Spinal cord (tissue), 10 donors: ENCODE measurements at places on chromosomes 2 and 18.

DNA sequence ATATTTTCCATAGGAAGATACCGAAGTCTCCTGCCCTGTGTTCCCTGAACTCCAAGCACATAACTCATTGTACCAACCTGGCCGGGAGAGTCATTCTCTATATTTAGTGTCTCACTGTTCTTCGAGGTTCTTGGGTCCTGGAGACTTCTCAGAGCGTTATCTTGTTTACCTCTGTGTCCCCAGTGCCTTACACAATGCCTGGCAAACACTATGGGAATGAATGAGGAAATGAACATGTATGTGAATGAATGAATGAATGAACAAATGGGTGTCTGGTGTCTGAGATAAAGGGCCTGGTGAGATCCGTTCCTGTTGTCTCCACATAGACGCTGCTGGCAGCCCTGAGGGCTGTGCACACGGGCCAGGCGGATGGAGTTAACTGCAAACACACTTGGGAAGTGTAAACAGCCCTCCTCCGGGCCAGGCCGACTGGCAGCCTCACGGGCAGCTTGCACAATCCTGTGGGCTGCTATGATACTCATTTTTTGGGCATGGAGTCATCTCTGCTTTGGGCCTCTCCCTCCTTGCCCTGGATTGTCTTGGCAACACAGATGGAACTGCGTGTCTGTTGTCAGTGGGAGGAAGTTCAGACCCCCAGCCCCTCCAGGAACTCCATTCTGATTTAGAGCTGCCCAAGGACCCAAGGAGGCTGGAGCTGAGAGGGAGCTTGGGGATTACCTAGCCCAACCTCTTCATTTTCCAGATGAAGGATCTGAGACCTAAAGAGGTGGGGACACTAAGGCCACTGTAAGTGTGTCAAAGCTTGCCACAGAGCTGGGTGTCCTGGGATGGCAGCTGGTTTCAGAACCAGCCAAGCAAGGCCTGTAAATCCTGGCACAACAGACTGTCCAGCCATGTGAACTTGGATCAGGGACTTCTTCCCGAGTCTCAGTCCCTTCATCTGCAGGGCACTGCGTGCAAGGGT, 124.4 kb downstream of the INHBB start:
- DNase-seq, result peak; percentile 6

- peak; percentile 26 for DNase-seq
Observed at GRCh38 chr18:30889519-30890301, 152.8 kb downstream of the DSC3 start.

DNA sequence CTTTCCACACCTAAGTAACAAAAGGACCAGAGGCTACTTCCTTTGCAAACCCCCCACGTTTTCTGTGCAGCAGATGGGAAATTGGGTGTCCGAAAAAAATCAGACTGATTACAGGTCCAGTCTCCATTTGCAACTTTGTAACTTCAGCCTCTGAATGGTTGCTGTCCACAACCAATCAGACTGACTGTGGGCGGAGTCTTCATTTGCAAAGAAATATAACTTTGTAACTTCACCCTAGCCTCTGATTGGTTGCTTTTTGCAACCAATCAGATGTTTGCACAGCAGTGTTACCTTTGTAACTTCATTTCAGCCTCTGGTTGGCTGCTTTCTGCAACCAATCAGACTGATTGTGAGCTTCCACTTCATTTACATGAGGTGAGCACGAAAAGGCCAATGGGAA, 27.8 kb upstream of the CACNB4 start:
- no peak for DNase-seq

GRCh38 chr18:12306752-12307700, 1.0 kb upstream of the TUBB6 start:
- DNase-seq, result no peak

GRCh38 chr2:15074751-15075700, 442.5 kb downstream of the LRATD1 start:
- no peak for DNase-seq

GRCh38 chr18:79458131-79458838, 62.6 kb downstream of the NFATC1 start:
- DNase-seq, result no peak

- no peak for DNase-seq
Observed at GRCh38 chr2:15050483-15050882, 418.0 kb downstream of the LRATD1 start.

DNA sequence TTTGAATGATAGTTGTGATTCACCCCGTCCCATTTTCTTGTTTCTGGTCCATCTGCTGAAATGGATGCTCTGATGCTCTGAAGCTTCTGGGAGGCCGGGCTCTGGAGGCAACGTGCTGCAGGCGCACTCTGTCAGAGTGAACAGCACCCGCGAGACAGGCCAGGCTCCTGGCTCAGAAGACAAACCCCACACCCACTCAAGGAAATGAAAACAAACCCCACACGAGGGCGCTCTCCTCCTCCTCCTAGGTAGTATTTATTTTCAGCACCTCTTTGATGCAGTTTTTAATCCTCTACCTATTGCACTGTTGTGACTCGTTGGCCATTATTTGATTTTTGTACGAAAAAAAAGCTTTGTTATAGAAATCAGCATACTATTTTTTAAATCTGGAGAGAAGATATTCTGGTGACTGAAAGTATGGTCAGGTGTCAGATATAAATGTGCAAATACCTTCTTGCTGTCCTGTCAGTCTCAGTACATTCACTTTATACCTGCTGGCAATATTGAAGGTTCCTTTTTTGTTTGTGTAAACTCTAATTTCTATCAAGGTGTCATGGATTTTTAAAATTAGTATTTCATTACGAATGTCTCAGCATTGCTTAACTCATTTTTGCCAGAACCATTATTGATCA, 10.3 kb upstream of the CHST10 start:
- DNase-seq, result no peak

GRCh38 chr2:46506131-46506706, 26.9 kb downstream of the TMEM247 start:
- DNase-seq, result no peak

DNA sequence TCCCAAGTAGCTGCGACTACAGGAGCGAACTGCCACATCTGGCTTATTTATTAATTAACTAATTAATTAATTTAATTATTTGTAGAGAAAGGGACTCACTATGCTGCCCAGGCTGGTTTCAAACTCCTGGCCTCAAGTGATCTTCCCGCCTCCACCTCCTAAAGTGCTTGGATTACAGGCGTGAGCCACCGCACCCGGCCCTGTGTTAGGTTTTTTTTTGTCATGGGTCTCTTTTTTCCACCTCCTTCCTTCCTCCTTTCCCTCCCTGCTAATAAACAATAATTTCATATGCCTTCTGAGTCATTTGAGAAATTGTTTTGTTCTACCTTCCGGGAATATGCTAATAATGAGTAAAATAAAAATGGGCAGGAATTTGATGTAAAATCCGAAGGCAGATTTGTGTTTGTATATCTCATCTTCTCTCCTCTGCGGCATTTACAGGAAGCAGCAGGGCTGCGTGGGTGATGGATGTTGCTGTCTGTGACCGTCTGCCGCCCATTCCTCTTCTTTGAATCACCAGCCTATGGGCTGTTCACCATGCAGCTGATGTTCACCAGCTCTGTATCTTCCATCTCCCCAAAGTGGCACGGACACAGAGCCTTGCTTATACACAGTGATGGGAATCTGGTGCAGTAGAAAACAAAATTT, 89.9 kb downstream of the ACSL3 start:
- DNase-seq, result peak; percentile 81

DNA sequence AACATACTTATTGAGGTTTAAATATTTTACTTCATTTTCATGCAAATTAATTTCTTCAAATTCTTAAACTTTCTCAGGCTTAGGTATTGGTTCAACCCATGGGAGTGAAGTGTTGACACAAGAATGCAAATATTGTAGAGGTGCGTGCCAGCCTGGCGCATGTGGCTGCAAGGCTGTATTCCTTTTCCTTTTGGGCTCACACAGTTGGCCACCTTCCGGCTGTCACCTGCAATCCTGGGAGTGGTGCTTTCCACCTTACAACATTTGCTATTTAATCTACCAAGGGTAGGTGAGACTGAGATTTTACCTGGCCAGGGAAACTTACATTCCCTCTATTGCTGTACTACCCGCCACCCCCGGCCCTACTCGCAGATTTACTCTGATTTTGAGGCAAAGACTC, 141.1 kb downstream of the DCC start:
- no peak for DNase-seq

- no peak for DNase-seq
Observed at GRCh38 chr2:159606287-159606686, 10.1 kb downstream of the BAZ2B start.

- DNase-seq, result no peak
Observed at GRCh38 chr2:98749066-98749450, 18.1 kb upstream of the MGAT4A start.

DNA sequence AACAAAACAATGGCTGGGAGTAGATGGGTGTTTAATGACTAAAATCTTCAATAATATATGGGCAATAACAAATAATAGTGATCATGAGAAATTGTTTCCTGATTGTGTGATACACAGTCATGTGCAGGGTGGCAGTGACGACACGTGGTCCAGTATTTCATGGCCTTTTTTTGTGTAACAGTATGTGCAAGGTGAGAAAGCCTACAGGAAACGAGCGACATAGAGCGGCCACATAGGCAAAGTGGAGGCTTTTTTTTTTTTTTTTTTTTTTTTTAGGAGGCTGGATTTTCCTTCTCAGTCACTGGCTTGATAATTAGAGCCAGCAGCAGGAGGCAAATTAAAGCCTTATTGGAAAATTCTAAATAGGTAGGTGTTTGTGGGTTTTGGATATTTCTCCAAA, 123.7 kb downstream of the MYO3B start:
- no peak for DNase-seq

- no peak for DNase-seq
Observed at GRCh38 chr2:78870343-78870967, 155.0 kb upstream of the REG3G start.

DNA sequence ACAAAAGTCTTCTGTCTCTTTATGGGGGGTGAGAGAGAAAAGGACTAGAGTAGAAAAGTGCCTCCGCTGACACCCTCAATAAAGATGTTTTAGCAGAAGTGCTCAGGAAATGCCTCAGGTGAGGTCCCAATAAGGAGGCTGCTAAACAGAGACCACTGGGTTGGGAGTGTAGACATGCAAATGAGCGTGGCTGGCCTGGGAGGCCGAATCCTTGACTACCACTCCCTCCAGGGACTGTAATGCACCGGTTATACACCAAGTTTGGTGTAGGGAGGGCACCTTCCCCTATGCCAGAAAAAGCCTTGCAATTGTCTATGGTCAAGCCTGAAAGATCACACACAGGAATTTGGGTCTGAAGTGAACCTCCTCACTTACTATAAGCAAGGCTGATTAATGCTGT, 1.8 kb downstream of the TMX3 start:
- no peak for DNase-seq

DNA sequence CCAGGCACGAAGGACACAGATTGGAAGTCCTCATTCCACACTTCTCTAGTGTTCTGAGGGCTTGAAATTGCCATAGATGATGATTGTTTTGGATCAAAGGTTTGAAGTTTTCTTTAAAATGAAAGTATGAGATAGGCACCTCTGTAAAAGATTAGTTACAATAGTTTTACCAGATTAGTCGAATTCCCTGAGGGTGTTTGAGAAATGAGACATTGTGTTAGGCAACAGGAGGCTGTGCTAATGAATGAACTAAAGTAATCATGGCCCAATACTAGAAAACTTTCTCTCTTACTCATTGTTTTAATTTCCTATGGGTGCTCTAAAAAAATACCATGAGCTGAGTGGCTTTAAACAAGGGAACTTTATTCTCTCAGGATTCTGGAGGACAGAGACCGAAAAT, 421.7 kb downstream of the RNF144A start:
- no peak for DNase-seq

DNA sequence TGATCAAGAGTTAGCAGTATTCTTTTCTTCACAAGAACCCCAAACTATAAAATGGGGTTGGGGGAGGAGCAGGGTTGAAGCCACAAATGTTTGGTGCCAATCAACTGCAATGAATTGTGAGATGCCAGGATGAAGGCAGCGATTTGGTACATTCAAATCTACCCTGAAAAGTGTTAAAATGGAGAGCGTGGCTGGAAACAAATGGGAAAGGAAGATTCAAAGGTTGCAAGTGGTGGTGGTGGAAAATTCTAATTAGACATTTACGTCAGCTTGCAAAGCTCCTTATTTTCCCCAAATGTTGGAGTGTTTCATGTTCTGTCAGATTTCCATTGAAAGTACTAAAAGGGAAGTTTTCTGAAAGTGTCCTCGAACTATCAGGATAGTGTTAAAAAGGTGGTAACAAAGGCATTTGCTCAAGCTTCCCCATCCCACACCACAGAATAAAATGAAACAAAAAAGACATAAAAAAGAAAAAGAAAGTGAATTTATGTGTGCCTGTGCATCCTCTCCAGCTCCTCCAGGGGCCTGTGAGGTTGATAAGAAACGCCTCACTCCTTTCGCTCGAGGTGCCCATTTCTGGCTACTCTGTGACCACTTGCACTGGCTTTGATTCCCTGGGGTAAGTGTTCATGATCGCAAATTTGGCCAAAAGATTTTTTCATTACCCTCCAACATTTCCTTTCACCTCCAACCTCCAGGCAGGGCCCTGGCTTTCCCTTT, 424.1 kb upstream of the POU3F3 start:
- no peak for DNase-seq

DNA sequence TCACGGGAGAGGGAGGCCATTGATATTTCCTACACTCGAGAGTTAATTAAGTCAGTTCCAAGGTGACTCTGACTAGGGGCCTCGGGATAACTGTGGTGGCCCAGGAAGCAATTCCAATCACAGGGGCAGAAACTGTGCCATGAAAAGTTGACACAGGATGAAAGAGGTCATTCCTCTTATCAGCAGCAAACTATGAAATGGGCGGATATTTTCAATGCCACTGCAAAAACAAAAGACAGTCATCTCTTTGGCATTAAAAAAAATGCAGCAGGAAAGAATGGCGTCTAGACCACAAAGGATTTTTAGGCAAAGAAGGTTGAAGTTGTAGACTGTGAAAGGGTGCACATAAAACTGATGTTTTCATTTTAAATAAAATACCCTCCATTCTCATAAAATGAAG, 50.0 kb downstream of the TGIF1 start:
- no peak for DNase-seq

GRCh38 chr2:188345020-188345419, 53.3 kb downstream of the GULP1 start:
- DNase-seq, result peak; percentile 58

DNA sequence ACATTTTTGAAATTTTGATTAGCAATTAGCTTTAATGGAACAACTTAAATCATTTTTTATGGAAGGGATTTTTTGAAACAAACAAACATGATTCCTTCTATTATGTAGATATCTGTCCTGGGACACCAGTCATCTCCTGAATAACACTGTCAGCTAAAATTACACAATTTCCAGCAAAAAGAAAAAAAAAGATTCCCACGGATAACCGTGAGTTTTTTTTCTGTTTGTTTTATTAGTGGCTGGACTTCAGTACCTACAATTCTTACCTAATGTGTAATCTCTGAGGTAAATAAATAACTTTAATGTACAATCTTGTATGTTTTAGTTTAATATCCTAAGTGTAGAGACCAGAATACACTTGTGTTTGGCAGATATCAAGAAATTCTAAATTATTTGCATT, 126.6 kb upstream of the KYNU start:
- DNase-seq, result no peak

GRCh38 chr2:62783679-62784078, 78.2 kb downstream of the EHBP1 start:
- no peak for DNase-seq

GRCh38 chr2:239689985-239690384, 289.2 kb upstream of the HDAC4 start:
- DNase-seq, result no peak

GRCh38 chr2:188349019-188349418, 57.3 kb downstream of the GULP1 start:
- no peak for DNase-seq
